Activated T-cell treated with anti-CD3 and anti-CD28 coated beads, Interleukin-2, amount 50 U/mL, for 4 hours (primary cell): ENCODE measurements at places on chromosomes 5 and 9.

DNA sequence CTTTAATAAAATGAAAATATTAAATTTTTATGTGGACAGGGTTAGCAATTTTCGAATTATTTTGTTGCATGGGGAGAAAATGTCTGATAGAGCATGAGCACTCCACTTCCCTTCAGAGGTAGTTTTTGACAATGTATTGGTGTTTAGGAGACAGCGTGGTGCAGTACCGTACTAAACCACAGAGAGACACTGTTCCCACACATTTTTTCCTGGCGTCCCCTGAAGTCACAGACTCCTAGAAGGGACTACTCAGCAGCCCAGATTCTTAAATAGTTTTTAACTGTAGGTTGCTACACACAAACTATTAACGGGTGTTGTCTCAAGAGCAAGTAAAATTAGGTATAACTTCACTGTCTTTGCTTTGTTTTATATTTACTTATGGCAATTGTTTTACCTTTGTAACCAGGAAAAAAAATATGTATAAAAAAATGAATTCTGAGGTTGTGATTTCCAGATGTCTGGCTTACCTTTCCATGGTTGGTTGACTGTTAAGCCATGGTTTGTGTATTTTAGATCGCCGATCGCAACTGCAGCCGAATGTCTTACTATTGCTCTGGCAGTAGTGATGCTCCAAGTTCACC, 171.2 kb downstream of the DOCK8 start:
- no peak for DNase-seq

GRCh38 chr9:111450124-111450523, 34.1 kb downstream of the ECPAS start:
- DNase-seq: no peak

- no peak for DNase-seq
Observed at GRCh38 chr5:66242050-66242715, 98.1 kb downstream of the SREK1 start.

DNA sequence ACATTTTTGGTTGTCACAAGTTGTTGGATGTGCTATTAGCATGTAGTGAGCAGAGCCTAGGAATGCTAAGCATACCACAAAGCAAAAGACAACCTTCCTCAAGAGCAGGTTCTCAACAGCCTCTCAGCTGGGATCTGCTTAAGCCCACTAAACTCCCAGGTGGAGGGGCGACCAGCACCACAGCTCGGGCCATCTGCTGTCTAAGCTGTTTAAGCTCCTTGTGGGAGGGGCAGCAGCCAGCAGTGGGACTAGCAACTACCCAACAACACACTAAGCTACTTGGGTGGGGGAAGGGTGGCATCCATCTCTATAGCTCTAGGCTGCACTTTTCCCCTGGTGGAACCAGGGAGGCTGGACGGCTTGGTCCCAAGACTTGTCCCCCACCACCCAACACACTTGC, 1052.7 kb upstream of the ARRDC3 start:
- DNase-seq: no peak

DNA sequence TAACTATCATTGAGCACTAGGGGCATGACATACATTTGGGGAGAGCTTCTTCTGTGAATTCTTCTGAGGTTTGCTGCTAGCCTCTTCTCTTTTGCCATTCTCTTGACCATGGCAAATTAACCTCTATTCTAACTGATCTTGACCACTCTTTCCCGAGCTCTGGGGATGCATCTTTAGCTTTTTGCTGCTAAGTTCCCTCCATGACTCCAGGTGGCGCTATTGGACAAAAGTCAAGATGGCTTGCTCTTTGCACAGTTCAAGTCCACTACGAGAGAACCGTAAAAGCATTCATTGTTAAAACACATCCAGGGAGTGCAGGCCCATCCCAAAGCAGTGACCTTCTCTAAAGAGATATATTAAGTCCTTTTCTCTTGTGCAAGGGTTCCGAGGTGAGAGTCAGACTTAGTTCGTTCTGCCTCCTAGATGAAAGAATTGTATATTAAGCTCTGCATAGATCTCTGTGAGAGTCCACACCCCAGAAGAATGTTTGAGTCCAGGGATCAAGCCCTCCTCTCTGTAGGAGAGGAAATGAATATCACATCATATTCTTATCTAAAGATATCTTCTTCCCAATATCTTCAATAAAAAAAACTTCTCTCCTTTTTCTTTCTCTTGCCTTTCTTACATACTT, 1152.9 kb upstream of the CDH6 start:
- DNase-seq: no peak

- DNase-seq: no peak
Observed at GRCh38 chr5:147573211-147573610, 63.3 kb upstream of the DPYSL3 start.

GRCh38 chr9:94975480-94975879, 249.0 kb downstream of the AOPEP start:
- no peak for DNase-seq

GRCh38 chr9:7860335-7860709, 60.7 kb upstream of the DMAC1 start:
- no peak for DNase-seq

DNA sequence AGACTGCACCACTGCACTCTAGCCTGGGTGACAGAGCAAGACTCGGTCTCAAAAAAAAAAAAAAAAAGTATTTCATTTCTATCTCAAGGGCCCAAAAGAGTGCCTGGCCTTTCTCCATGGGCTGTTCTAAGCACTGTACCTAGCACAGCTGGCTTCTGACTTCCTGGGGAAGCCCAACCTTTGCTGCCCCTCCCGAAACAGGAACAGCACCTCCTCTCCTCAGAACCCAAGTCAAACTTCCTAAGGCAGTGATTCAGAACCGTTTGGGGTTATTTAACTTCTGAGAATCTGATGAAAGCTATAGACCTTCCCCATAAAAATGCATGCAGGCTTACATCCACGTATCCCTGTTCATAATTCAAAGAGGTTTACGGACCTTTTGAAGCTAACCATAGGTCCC, 57.8 kb downstream of the NRG2 start:
- DNase-seq: no peak
